NCI-H1417 (cell line): ENCODE measurements at places on chromosomes 3 and 15.

- no peak for DNase-seq
Measured at GRCh38 chr3:174700736-174701135, 158.4 kb upstream of the NAALADL2 start.

GRCh38 chr3:143529018-143529478 lies 319.2 kb downstream of the SLC9A9 start:
- DNase-seq, result no peak

GRCh38 chr15:92502336-92502735 lies 108.7 kb downstream of the ST8SIA2 start:
- no peak for DNase-seq

GRCh38 chr3:185797108-185797881 lies 27.5 kb downstream of the IGF2BP2 start:
- no peak for DNase-seq

GRCh38 chr3:40718209-40718608 lies 193.4 kb downstream of the ZNF621 start:
- no peak for DNase-seq

DNA sequence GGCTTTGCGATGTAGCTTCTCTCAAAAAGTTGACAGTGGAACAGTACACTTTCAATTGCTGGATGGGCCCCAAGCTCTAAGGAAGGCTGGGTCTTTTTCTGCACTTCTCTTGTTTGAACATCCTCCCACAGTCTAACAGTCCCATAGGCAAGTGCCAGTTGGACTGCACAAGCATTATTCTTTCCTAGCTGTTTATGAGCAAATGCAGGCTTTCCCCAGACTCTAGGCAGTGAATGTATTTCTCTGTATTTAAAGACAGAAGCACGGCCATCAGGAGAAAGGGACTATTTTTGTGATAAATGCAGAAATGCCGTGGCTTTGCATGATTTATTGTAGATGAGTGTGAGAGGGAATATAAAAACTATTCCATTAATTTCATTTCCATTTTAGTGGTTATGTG lies 539.3 kb upstream of the LMCD1 start:
- no peak for DNase-seq

DNA sequence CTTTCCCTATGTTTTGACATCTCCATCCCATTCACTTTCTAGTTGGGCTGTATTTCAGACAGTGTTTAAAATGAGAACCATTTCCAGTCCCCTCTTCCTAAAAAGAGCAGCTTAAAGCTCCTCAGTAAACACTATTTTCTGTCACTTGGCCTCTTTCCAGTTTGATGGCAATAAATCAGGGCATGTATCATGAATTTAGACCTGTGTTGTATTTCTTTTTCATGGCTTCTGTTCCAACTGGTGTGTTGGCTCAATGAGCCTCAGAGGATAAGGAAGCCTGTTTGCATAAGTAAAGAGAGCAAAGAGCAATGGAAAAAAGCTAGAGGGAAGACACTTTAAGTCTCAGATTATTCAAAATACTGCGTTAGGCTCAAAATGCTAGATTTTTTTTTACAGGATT lies 7.2 kb downstream of the CCDC80 start:
- peak; percentile 16 for DNase-seq

DNA sequence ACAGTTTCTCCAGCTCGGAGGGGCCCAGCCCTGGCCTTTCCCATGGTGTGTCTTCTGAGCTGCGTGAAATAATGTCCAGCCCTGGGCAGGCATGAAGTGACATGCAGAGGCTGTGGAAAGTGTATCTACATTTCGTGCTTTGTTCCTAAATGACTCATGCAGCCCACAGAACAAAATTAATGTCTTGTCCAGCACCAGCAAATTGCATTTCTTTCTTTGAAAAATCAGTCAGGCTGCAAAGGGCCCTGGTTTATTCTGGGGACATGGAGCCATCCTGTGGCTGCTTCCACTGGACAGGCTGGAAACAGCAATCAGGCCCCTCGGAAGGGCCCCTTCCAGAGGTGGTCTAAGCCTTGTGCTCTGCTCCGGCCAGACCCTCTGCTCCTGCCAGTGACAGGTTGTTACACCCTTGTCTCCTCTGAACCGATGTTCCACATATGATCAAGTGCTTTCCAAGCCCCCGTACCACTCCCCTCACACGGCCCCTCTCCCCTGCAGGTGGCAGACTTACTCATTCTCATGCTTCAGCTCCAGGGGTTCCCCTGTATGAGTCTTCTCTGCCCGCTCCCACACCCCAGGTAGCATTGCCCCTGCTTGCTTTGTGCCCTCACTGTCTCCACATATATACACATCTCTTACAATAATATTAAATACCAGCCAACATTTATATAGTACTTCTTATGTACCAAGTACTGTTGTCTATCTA lies 33.7 kb downstream of the CRYGS start:
- DNase-seq, result no peak

DNA sequence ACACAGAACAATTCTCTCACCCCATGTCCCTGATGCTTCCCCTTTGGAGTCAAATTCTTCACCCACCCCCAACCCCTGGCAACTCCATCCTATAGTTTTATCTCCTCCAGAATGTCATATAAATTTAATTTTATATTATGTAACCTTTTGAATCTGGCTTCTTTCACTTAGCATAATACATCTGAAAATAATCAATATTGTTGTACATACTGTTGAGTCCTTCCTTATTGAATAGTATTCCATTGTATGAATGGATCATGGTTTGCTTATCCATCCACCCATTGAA lies 98.9 kb upstream of the TSC22D2 start:
- DNase-seq, result no peak

- no peak for DNase-seq
Measured at GRCh38 chr3:86410587-86410986, 580.4 kb downstream of the VGLL3 start.

- no peak for DNase-seq
Measured at GRCh38 chr15:72197460-72198355, at the start of gene GRAMD2A. TSS of gene GRAMD2A (minus strand) at chr15:72197787.

DNA sequence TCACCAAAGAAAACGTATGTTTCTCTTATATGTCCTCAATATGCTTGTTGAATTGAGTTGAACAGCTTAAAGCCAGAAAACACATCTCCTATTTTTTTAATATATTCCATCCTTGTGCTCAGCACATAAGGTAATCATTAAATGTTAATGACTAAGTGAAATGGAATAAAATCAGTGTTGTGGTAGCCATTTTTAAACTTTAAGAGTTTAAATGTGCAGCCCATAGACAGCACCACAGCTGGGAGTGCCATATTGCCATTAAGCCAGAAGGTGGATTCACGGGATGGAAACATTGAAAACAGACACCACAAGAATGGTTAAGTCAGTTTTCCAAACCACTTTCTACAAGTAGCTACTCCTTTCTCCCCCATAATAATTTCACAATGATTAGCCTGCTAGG lies 76.8 kb upstream of the C15orf61 start:
- DNase-seq, result no peak

DNA sequence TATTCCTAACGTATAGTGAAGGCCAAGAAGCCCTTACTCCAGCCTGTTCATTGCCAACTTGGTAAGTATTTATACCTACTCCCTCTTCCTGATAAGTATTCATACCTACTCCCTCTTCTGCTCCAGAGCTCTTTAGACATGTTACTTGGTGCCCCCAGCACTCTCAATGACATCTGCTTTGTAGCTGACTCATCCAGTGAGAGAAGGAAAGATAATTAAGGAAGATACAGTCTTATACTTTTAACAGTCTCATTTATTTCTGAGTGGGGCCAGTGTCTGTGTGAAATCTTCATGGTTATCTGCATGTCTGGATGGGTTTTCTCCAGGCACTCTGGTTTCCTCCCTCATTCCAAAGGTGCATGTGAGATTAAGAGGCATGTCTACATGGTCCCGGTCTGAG lies 698.7 kb downstream of the FHIT start:
- no peak for DNase-seq

DNA sequence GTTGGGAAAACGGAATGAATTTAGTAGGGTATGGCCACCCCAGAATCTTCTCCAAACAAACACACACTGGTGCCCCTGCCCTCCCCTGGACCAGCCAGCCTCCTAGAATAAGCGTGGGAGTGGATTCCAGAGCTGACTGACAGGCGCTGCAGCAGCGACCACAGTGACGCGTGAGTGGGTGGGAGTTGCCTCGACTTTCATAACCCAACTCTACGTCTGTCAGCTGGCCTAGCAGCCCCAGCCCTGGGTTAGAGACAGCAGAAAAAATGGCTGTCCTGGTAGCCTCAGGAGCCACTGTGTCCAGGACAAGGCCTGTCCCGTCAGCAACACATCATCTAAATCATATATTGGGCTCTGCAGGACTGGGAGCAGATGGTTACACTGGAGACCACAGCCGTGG lies 10.0 kb downstream of the PLA2G4B start:
- DNase-seq, result no peak

GRCh38 chr15:64333986-64334929 lies 21.7 kb downstream of the CSNK1G1 start:
- no peak for DNase-seq

DNA sequence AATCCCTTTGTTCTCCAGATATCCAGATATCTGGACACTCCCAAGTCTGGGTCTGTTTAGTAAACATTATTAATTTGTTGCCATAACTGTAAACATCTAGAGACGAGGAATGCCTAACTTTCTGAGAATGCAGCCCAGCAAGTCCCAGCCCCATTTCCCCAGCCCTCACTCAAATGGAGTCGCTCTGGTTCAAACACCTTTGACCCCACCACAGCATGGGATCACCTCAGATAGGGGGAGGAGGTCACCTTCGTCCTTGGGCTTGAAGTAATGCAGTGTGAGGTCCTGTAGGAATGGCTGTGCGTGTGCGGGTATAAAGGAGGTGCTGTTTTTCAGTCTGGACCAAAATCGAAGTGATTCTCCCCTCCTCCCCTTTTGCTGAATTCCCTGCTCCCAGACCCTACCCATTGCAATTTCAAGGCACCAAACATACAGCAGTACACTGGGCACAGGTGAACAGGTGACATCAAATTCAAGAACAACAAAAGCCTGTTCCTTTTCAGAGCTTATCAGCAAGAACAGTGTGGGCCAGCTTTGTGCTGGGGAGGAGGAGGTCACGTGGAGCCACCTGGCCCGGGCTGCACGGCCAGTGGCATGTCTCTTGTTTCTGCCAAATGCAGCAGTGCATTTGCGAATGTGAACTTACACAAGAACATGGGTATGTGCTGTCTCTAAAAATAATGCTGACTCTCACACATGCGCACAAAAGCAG lies 57.5 kb upstream of the TRPM1 start:
- no peak for DNase-seq

GRCh38 chr3:109072194-109072593 lies 45.7 kb downstream of the MORC1 start:
- no peak for DNase-seq

DNA sequence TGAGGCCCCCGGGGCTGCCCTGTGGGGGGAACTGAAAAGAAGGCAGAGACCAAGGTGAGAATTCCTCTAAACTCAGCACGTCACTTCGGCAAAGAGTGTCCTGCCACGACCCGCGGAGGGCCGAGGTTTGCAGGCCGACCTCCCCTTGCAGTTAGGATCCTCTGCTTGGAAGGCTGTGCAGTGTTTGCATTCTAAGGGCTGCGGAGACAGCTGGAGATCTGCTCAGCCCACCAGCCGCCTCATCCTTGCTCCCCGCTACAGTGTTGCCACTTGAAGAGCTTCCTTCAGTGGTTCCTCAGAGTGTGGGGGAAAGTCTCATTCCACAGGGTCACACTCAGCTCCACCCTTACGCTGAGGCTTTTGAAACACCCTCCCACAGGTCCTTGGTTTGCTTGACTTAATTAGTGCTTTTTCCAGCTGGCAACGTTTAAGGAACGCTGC lies 10.8 kb downstream of the SLC51A start:
- no peak for DNase-seq

GRCh38 chr3:28912120-28912885 lies 368.6 kb upstream of the RBMS3 start:
- no peak for DNase-seq

- DNase-seq, result no peak
Measured at GRCh38 chr3:67564008-67564407, 90.4 kb downstream of the SUCLG2 start.

DNA sequence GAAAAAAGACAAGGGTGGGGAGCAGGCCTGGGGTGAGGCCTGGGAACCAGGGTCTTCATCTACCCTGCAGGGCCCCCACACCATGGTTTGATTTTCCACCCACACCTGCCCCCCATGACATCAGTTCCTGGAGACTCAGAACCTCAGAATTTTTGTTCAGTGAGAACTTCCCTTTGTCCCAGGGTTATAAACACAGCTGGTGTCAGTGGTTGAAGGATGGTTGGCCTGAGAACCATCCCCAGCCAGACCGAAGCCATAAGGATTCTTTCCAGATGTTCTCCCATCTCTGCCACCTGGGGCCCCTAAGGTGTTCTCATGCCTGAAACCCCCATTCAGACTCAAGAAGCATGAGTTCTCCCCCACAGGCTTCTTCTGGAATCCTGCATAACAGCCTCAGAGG lies 16.6 kb downstream of the CCDC33 start:
- no peak for DNase-seq

- DNase-seq, result no peak
Measured at GRCh38 chr3:188350961-188351360, 197.0 kb downstream of the LPP start.

GRCh38 chr15:101723874-101724674 lies at the start of gene TARS3:
TSS of gene TARS3 (minus strand) at chr15:101724473. CDS start at chr15:101724387, 86 bp downstream.
- DNase-seq, result peak; percentile 98

- peak; percentile 6 for DNase-seq
Measured at GRCh38 chr3:73401059-73401458, 223.7 kb downstream of the PDZRN3 start.

DNA sequence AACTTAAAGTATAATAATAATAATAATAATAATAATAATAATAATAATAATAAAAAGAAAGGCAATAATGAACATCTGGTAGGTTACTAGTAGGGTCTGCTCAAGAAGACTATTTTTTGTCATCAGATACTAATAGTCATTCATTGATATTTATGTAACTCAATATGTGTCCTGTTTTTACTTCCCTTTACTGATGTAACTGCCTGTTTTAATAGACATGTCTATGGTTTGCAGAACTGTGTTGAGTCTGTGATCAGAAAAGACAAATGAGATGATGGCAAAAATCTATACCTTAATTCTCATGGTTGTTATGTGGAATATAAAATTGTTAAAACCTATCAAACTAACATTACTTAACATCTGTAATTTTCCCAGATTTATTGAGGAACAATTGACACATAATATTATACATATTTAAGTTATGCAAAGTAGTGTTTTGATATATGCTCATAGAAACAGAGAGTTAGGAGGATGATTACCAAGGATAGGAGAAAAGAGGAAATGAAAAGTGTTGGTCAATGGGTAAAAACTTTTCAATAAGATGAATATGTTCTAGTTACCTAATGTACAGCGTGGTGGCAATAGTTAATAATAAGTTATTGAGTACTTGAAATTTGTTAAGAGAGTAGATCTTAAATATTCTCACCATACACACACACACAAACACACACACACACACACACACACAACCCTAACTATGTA lies 699.4 kb downstream of the ZPLD1 start:
- DNase-seq, result no peak

GRCh38 chr3:146222204-146223046 lies 28.5 kb downstream of the PLSCR4 start:
- DNase-seq, result no peak

DNA sequence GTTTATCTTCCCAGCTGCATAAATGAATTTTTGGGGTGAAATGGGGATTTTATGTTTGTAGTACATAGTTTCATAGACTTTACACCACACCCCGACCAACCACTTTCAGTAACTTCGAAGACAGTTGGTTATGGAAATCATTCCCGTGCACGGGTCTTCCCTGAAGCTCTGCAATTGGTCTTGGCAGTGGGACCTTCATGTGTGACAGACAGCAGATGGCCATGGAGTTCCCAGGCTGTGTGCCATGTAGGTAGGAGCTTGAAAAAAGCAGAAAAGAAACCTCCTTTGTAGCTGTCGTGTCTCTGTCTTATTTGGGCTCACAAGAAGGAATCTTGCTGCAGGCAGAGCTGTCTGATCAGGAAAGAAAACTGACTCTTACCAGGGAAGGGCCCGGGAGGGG lies 25.9 kb downstream of the EXOG start:
- DNase-seq, result no peak
